Dermis microvascular lymphatic vessel endothelial cell (primary cell): ENCODE measurements at places on chromosomes 12 and 14.

DNA sequence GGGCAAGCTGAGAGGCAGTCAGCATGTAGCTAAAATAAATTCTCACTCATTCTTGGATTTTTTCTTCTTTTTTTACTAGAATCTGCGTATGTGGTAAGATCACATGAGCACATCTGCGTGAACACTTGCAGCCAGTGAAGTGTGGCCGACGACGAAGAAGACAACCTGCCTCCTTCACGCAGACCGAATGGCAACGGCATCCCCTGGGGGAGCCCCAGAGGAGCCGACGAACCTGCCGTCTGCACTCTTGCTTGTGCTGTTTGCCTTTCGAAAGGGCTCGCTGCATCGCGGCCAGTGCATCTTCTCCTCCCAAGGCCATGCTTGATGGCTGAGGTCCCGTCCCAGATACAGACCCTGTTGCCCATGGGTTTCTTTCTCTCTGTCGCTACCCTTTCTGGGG, 113.8 kb downstream of the KCNK10 start:
- no peak for DNase-seq

DNA sequence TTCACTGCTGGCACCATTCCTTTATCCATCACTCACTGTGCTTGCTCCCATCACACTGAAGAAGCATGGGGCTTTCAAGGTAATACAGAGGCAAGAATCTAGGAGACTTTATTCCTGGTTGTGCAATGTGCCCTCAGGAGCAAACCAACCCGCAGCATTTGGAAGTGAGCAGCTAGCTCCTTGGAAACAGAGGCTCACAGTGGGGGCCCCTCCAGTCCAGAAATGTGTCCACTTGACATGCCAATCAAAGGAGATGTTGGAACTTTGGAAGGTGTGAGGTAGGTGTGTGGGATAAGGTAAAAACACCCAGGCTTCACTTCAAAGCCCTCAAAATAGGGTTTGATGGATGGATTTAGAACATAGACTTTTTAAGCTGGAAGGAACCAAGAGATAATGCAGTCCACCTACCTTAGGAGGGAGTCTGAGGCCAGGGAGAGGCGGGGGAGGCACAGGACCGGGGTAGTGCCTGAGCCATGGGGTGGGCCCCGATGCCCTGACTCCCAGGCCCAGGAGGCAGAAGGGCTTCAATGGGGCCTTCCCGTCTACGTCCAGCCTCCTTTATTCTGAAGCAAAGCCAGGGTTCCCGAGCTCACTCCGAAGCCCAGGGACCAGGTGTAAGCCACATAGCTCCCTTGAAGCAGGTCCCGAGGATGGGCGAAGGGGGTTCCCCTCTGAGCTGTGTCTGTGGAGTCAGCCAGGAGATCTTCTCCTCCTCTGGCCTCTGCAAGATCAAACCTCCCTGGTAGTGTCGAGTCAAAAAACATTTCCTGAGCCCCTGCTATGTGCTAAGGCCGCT, 17.6 kb upstream of the BCL11B start:
- no peak for DNase-seq

- DNase-seq, result no peak
These were observed 78.7 kb upstream of the CEP83 start for GRCh38 chr12:94538318-94538717.

DNA sequence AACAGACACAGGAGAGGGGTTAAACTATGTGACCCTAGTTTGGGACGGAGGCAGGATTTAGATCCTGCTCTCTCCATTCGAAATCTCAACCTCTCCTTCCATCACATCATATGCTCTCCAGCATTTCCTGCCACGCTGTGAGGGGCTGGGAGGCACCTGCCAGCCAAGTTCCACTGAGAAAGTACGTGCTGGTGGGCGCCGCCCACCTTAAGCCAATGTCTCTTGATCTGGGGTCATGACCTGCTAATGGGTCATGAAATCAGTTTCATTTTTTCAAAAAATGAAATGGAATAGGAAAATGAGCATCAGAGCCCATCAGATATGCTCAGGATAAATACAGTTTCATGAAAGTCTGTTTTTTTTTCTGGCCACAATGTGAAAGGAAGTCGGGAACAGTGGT, 7.2 kb downstream of the MCRS1 start:
- DNase-seq, result no peak

DNA sequence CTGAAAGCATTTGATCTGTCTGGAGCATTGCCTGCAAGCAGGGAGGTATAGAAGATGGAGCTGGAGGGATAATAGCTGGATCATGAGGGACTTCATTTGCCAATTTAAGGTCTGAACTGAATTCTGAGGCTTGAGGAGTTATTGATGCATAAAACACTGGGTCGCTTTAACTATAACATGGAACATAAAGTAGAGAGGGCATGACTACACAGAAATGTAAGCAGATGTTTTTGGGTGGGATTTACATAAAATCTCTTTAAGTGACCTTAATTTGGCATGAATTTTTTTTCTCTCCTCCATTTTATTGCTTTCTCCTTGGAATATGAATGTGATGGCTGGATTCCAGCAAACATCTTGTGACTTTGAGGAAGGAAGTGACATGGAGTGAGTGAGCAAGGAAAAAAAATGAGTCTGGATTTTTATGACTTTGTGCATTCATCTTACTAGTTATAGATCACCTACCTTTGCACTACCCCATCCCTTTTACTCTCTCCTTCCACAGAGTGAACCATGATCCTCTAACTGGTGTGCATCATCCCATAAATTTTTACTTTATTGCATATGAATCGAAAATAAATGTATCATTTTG, 356.0 kb downstream of the DUSP6 start:
- peak; percentile 35 for DNase-seq

- DNase-seq, result no peak
These were observed 311.6 kb downstream of the LRIG3 start for GRCh38 chr12:58608711-58609110.

DNA sequence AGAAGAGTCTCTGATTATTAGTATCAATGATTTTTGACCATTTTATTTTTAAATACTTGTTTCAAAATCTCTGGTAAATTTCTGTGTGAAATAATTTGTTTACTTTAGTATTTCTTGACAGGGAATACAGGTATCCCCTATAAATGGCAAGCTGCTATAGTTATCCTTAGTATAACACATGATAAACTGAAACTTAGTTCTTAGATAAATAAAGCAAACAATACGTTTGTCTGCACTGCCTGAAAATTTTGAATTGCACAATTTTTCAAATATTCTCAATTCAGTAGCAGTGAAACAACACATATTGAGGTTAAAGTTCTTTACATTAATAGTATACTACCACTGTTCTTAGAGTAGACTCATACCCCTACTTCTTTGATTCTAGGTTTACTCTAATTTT, 26.9 kb downstream of the CNOT2 start:
- DNase-seq, result no peak

DNA sequence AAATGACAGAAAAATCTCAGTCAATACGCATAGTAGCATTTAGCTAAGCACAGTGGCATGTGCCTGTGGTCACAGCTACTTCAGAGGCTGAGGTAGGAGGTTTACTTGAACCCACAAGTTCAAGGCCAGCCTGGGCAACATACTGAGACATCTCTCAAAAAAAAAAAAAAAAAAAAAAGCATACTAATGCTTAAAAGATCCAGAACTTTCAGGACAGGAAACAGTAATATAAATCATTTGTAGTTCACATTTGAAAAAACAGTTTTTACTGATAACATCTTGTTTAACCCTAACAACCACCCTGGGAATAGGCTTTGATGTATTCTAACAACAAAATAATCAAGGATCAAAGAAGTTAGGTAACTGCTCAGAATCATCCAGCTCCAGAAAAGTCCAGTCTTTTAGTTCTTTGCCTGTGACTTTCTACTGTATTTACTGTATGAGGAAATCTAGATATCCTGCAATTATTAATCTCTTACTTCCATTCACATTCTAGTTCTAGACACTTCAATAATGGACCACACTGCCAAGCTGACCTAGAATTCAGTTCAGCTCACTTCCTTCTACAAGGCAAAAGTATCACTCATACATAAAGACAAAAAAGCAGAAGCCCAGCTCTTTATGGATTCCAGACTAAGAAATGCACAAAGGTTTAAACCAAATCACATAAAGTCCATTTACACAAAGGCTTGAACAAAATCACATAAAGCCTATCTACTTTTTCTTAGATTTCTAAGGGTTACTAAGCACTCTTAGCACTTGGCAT, 28.5 kb downstream of the PAWR start:
- peak; percentile 31 for DNase-seq

GRCh38 chr12:46571608-46572007, 199.0 kb upstream of the SLC38A2 start:
- no peak for DNase-seq

- DNase-seq, result peak; percentile 67
These were observed 1.9 kb downstream of the LRCOL1 start for GRCh38 chr12:132608231-132609171.

GRCh38 chr12:108611884-108612415, 14.1 kb upstream of the TMEM119 start:
- DNase-seq, result peak; percentile 76

DNA sequence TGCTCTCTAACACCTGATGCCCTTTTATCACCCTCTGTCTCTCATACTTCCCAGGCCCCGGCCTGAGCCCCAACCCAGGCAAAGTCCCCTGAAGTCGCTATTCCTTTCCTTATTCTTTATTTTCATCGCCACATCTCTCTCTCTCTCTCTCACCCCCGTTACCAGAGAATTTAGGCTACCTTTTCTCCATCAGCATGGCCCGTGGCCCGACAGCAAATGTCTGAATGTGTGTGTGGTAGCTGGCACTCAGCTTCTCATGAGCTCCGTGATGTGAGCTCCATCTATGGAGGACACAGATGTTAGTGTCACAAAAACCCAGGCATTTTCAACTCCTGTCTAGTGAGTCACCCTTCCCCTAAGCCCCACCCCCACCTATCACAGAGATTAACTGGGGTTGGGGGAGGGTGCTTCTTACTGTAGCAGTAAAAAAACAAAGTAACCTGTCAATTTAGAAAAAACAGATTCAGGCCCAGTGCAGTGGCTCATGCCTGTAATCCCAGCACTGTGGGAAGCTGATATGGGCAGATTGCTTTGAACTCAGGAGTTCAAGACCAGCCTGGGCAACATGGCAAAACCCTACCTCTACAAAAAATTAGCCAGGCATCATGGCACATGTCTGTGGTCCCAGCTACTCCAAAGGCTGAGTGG, 53.8 kb downstream of the VCPKMT start:
- peak; percentile 91 for DNase-seq

DNA sequence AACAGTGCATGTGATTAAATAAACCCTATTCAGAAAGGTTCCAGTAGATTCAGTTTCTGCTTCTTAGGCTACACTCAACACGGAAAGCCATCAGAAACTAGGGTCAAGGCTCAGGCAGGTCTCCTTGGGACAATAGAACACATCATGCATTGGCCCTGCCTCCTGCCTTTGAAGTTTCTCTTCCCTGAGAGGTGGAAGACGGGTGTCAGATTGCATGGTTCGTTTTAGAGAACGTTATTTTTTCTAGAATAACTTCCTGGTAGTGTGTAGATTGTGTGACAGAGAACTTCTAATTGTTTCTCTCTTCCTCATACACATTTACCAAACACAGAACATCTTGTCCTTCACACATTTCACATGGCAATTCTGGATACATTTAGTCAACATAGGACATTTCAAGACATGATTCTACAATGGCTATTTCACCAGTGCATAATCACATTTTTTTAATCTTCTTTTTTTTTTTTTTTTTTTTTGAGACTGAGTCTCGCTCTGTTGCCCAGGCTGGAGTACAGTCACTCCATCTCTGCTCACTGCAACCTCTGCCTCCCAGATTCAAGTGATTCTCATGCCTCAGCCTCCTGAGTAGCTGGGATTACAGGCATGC, 106.6 kb upstream of the AMN1 start:
- no peak for DNase-seq

GRCh38 chr14:103700753-103701490, 14.3 kb downstream of the XRCC3 start:
- no peak for DNase-seq

- peak; percentile 45 for DNase-seq
These were observed 30.4 kb upstream of the LRIG3 start for GRCh38 chr12:58950739-58951100.
